ENCODE measurements at places on chromosomes 3 and 15.

DNA sequence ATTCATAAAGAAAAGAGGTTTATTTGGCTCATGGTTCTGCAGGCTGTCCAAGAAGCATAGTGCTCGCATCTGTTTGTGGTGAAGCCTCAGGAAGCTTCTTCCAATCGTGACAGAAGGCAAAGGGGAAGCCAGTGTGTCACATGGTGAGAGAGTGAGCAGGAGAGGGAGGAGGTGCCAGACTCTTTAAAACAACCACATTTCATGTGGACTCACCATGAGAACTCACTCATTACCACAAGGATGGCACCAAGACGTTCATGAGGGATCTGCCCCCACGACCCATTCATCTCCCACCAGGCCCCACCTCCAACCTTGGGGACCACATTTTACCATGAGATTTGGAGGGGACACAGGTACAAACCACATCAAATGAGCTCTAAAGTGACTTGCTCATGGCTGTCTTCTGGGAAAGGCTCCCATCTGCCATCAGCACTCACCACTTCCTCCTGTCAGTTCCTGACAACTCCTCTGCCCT lies 327.3 kb upstream of the TLE3 start:
- DNase-seq = no peak

- DNase-seq = no peak
Measured at GRCh38 chr3:105656651-105657504, 211.9 kb downstream of the CBLB start.

DNA sequence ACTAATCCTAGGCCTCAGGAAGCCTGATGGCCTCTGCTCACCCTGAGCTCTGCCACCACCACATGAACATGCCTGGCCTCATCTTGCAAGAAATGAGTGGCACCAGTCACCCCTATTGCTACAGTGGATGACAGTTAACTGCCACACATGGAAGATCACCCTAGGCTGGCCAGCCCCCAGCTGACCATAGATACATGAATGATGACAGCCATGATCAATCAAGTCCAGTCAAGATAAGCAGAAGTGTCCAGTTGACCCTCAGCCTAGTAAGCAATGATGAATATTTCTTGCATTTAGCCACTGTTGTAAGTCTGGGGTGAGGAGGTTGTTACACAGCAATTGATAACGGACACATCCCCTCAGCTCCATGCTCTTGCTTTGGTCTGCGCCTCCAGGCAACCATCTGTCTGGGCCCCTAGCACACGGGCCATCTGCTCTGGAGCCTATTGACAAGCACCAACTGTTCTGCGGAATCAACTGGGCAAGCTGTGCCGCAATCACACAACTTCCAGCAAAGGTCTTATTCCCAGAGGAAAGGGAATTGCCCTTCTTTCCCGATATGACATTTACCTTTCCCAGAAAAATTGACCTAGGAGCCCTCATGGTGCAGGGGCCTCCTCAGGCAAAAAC lies 2.2 kb upstream of the LYZL4 start:
- DNase-seq = peak; percentile 76

GRCh38 chr15:71364117-71364584 lies 248.9 kb downstream of the THSD4 start:
- peak; percentile 29 for DNase-seq

- DNase-seq = peak; percentile 73
Measured at GRCh38 chr15:88022716-88023115, 233.8 kb downstream of the NTRK3 start.

All from WERI-Rb-1 (cell line).